Stimulated activated CD8-positive, alpha-beta memory T cell treated with anti-CD3 and anti-CD28 coated beads, Interleukin-7, amount 100 ng/mL, for 1 hour (primary cell): ENCODE measurements at places on chromosomes 7 and 10.

DNA sequence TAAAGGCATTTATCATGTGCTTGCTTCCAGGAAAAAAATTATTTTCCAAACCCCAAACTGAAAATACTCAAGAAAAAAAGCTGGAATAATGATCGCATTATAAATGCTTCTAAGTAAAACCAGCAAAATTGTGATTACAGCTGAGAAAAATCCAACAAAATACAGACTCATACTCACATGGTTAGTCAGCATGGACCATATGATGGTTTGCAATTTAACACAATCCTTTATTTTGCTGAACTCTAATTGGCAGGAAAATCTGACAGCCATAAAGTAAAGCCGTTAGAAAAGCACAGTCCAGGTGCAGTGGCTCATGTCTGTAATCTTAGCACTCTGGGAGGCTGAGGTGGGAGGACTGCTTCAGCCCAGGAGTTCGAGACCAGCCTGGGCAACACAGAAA lies 59.6 kb downstream of the BRI3 start:
- no peak for DNase-seq

GRCh38 chr10:71342573-71343391 lies 23.7 kb downstream of the SLC29A3 start:
- DNase-seq = no peak

- DNase-seq = no peak
These were observed 180.7 kb downstream of the TEX36 start for GRCh38 chr10:125502276-125502675.

- no peak for DNase-seq
These were observed 228.3 kb upstream of the NPVF start for GRCh38 chr7:25456467-25457171.

DNA sequence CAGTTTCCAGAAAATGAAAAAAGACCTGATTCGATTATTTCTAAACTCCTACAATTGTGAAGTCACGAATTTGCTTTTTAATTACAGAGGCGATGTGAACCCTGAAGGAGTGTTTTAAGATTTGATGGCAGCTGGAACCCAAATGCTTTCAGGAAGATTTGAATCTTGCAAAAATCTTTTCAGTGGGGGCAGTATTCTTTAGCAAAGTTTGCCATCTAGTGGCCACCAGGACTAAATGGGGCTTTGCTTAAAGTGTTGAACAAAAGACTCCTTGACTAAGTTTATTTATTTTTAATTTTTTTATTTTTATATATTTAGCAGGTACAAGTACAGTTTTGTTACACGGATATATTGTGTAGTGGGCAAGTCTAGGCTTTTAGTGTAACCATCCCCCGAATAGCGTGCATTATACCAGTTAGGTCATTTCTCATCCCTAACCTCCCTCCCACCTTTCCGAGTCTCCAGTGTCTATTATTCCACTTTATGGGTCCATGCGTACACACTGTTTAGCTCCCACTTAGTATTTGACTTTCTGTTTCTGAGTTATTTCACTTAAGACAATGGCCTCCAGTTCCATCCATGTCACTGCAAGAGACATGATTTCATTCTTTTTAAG lies 98.8 kb downstream of the CACNB2 start:
- no peak for DNase-seq

- DNase-seq = no peak
These were observed 16.4 kb downstream of the IRF5 start for GRCh38 chr7:128954150-128954549.

GRCh38 chr7:157750291-157750690 lies 413.5 kb downstream of the DNAJB6 start:
- no peak for DNase-seq
